ENCODE measurements at places on chromosomes 7 and 10. TPM values are rescaled to one million over a fixed set of nuclear protein-coding genes. Genes with fewer than 3 reads are reported as not detected.
A peak's percentile ranks its signal among the peaks of the same experiment; 100 is the strongest.

GRCh38 chr7:67625257-67625737, 628.7 kb downstream of the TYW1 start:
- DNase-seq: peak; percentile 2

DNA sequence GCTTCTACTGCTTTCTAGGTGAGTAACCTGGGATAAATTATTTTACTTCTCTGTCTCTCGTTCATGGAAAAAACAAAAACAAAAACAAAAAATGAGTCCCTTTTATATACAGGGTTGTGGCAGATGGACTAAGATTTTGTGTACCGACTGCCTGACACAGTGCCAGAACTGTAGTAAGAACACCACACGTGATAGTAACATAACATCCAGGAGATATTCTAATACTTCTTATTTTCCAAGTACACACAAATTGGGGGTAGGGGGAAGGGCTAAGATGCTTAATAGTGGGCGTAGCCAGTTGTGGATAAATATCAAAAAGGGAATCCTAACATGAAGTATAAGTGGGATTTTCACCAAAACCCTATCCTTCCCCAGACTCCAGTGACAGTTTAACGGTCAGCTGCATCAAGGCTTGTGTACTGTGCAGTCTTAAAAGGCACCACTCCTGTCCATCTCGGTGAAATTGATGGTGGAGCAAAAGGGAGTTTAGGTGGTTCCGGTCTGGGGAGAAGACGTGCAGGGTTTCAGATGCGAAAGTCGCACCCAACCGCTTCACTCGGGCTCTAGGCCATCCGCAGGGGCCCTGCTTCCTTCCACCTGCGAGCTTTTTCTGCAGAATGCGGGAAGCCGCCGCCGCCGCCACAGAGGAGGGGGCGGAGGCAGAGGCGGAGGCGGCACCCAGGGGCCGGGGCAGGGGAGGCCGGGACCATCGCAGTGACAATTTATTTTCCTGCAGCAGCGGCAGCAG, at the start of gene STAMBPL1:
Gene STAMBPL1 (plus strand): TSS at position 712 of the 748 bp plus-strand sequence. CDS start 21,464 bp downstream, outside the sequence.
- DNase-seq: no peak

DNA sequence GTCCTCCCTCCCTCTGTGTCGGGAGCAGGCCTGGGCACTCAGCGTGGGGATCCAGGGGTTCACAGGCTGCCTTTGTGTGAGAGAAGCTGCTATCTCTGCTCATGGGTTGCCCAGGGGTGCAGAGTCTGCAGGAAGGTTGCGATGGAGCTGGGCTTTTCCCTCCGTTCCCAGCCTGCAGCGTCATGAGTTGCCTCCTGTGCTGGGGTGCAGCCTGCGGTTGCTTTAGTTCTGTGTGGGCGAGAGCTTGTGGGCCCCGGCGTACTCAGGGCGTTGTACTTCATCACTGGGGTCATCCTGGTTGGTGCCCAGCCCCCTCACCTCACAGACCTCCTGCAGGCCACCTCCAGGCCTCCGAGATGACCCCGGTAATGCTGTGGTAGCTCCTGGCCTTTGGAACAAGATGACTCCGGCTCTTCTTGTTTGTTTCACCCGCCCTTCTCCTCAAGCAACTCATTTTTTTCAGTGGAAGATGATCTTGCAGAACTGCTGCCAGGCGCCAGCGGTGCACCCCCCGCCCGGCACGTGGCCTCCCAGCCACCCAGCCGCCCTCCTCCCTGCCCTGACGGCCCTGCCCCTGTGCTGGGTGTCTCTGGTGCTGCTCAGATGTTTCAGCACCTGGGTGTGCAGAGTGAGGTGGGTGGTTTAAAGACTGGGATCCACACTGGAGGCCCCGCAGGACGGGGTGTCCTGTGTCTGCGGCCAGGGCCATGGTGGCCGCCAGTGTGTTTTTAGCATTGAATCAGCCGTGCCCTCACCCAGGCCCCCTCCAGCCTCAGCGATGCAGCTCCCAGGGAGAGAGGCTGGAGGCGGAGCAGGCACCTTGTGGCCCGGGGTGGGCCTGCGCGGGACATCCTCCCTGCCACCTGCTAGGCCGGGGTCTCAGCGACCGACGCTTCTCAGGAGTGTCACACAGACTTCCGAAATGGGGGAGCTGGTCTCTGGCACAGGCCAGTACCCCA, 7.2 kb downstream of the AP5Z1 start:
- no peak for DNase-seq

DNA sequence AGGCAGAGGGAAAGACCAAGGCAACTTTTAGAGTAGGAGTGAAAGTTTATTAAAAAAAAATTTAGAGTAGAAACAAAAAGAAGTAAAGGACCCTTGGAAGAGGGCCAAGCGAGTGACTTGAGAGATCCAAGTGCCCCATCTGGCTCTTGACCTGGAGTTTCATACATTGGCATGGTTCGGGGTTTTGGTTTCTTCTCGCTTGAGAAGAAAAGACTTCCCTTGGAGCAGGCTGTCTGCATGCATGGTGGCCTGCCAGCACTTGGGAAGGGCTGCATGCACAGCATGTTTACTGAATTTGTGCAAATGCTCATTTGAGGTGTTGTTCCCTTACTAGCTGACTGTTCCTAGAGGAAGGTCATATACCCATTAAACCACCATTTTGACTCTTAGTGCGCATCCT, 8.8 kb upstream of the ADO start:
- no peak for DNase-seq

- peak; percentile 33 for DNase-seq
Measured at GRCh38 chr10:88289342-88289741, 293.8 kb downstream of the RNLS start.

DNA sequence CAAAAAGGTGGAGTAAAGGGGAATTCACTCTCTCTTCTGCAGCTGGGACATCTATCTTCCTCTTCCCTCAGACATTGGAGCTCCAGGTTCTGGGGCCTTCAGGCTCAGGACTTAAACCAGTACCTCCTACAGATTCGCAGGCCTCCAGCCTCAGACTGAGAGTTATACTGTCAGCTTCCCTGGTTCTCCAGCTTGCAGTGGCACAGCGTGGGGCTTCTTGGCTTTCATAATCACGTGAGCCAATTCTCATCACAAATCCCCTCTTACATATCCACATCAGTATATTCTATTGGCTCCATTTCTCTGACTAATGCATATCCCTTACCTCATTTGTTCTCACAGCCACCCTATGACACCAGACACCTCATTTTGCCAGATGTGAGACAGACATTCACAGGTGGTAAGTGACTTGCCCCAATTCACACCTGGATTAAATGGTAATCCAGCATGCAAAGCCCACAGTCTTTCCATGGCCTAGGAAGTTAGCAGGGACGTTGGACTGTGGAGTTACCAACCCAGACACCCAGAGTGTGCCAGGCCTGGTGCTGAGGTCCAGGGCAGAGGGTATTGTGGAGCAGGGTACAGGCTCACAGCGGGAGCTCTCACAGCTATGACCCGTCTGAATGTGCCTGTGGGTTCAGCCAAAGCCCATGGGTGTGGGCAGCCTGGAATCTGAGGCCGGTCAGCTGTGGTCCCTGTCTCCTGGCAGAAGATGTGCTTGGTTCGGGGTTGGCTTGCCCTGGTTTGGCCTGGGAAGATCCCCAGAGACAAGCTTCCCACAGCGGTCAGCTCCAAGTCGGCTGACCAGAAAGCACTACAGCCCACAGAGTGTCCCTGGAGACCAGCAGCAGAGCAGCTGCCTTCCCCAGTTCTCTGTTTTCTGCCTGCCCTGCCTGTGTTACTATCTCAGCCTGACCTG, 18.4 kb upstream of the ZCCHC24 start:
- no peak for DNase-seq

DNA sequence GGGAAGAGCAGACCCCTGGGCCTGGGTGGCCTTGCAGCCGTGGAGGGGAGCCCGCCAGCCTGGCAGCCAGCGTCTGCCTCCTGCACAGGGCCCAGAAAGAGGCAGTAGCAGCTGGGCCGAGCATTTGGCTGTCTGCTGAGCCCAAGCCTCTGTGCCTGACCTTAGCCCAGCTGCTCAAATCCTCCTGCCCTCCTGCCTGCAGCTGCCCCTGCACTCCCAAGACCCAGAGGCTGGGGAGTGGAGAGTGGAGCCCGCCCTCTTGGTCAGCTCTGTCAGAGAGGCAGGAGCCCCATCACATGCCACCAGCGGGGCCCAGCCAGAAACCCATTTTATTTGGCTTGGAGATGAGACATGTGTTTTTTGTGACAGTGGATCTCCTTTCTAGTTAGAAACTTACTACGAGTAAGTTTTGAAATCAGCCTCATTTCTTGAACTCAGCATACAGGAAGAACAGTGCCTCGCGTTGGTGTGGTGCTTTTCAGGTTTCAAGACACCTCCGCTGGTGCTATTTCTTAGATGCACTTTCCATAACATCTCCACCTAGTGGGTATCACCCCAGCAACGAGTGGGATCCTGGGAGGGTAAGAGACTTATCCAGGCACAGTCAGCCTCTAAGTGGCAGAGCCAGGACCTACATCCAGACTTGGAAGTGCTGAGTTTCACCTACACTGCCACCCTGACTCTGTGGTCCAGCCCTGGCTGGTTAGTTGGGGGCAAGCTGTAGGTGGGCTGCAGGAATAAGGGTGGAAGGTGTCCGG, 477.1 kb downstream of the RPS24 start:
- DNase-seq: no peak

GRCh38 chr7:132575419-132575981, 770 bp downstream of the PLXNA4 start:
- DNase-seq: peak; percentile 8

- no peak for DNase-seq
Measured at GRCh38 chr10:110077436-110078130, 69.8 kb downstream of the ADD3 start.

GRCh38 chr7:28871077-28871476, 87.1 kb downstream of the TRIL start:
- no peak for DNase-seq

DNA sequence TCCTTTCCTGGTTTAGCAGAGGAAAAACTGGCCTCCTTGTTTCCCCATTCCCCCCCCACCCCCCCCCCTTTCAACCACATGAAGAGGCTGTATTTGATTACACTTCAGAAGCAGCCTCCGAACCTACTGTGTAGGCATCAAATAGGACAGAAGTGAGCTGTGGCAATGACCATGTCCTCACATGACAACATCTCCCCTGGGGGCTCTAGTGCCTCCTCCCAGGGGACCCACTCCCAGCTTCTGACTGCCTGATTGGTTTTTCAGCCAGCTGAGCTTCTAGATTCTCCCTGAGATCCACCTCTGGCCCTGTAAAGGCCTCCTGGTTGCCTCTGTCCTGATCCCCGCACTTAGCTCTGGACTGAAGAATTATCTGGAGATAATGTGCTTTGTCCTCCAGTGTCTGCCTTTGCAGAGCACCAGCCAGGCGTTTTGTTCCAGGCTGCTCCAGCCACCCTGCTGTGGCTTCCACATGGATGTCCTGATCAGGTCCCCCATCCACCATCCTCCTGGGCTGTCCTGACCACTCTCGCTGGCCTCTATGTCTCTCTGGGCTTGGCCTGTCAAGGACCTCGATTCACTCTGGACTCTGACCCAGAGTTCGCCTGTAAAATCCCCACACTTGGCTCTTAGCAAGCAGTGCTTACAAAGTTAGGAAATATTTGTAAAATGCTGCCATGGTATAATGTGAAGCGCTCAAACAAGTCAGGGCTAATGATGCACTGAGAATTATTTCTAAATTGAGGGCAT, 42.4 kb upstream of the TOMM7 start:
- no peak for DNase-seq

DNA sequence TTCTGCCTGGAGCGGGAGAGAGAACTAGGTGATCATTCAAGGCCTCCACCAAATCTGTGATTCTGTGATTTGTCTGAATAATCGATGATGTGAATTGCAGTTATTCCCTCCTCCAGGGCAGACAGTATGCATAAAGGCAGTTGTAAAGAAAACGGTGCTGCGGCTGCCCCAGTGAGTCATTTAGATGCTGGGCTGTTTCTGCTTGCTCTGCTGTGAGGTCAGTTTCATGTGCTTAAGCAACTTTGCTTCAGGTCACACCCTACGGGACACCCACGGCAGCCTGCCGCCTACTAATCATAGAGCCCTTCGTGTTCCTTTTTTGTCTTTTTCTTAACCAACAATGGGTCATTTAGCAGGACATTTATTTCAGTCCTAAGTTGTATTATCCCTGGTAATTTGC, 158.1 kb upstream of the PITRM1 start:
- DNase-seq: peak; percentile 71

DNA sequence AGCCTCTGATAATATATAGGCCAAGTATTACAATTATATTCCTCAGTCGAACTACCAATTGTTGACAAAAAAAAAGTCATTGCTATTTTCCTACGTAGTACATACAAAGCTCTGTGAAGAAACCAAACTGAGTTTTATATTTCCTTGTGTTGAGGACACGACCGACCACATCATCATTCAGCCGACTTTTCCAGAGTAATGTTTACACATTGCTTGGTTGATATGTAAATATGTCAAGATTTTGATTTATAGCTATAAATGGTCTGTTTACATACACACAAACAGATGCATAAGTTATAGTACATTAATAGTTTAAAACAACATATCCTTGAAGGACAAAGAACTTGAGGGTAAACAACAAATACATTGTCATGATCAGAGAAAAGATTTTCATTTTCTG, 121.5 kb downstream of the CRPPA start:
- no peak for DNase-seq

- DNase-seq: no peak
Measured at GRCh38 chr10:88431103-88431502, 152.0 kb downstream of the RNLS start.

DNA sequence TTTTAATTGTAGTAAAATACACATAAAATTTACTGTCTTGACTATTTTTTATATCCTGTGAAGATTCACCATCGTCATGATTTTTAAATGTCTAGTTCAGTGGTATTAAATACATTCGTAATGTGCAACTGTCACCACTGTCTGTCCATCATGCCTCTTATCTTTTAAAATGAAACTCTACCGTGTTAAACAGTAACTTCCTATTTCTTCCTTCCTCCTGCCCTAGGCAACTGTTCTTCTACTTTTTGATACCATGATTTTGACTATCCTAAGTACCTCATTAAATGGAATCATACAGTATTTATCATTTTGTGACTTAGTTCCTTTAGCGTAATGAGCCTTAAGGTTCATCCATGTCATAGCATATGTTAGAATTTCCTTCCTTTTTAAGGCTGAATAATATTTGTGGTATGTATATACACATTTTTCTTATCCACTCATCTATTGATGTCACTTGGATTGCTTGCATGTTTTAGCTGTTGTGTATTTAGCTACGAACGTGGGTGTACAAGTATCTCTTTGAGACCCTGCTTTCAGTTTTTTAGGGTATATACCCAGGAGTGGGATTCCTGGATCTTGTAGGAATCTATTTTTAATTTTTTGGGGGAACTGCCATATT, 13.5 kb downstream of the SLK start:
- DNase-seq: no peak

GRCh38 chr7:36300696-36301350, 88.8 kb upstream of the ANLN start:
- DNase-seq: no peak

The NDUFA5 gene
- 42.0 TPM for total RNA-seq

The ZNF33B gene
- total RNA-seq: 22.6 TPM

The AKR1D1 gene
- under 0.01 TPM for total RNA-seq

The ANKRD2 gene
- total RNA-seq: 0.26 TPM

The ZNF783 gene
- 9.5 TPM for total RNA-seq

The SPRN gene
- not detected for total RNA-seq

The PODXL gene
- 0.53 TPM for total RNA-seq

The MET gene
- 156 TPM for total RNA-seq

The HBP1 gene
- 69.5 TPM for total RNA-seq

The PCBD1 gene
- 16.1 TPM for total RNA-seq

The SLC16A9 gene
- total RNA-seq: 7.8 TPM
